ENCODE measurements at places on chromosomes 13 and 19.

- no peak for DNase-seq
Measured at GRCh38 chr19:8158411-8159074, 9.2 kb upstream of the FBN3 start.

GRCh38 chr19:47357788-47358680, 8.9 kb downstream of the DHX34 start:
- DNase-seq: no peak

GRCh38 chr13:78393286-78394142, 209.8 kb downstream of the POU4F1 start:
- DNase-seq: no peak

DNA sequence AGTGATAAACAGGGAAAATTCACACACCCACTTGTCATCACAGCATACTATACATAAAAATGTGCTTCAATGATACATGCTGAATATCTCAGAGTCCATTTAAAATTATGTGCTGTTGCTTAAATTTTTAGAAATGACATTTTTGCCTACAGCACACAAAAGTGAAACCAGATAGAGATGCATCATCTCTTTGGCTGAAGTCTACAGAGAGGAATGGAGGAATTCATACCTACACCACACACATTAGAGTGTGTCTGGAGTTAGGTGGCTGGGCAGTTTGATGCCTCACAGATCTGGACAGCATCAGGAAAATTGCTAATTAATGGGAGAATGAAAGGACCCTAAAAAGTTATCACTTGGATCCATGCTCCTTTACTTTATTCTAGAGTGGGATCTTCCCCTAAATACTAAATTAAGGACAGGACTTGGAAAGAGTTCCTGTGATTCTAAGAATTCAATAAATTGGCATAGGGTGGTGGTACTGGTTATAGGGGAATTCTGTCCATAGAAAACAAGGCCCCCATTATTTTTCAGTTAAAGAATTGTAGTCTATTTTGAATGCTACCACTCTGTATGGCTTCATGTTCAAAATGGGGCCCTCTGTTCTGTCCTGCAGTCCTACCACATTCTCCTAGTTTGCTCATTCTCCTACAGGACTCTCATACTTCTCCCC, 41.3 kb downstream of the RCBTB2 start:
- no peak for DNase-seq

DNA sequence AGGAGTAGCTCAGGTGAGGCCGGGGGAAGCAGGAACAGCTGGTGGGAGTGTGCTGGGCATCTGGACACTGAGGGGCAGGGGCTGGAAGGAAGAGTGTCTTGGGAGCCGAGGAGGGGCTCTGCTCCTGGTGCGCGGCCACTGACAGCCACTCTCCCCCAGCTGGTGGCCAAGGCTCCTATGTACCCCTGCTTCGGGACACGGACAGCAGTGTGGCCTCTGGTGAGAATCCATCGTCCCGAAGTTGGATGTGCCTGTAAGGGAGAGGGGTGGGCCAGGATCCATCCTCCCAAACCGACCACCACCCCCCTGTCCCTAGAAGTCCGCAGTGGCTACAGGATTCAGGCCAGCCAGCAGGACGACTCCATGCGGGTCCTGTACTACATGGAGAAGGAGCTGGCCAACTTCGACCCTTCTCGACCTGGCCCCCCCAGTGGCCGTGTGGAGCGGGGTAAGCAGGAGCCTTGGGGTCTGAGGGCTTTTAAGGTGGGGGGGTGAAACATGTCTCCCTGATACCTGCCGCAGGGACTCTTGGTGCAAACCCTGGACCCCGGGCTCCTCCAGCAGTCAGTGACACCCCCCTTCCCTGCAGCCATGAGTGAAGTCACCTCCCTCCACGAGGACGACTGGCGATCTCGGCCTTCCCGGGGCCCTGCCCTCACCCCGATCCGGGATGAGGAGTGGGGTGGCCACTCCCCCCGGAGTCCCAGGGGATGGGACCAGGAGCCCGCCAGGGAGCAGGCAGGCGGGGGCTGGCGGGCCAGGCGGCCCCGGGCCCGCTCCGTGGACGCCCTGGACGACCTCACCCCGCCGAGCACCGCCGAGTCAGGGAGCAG, 2.0 kb upstream of the USF2 start:
- no peak for DNase-seq

DNA sequence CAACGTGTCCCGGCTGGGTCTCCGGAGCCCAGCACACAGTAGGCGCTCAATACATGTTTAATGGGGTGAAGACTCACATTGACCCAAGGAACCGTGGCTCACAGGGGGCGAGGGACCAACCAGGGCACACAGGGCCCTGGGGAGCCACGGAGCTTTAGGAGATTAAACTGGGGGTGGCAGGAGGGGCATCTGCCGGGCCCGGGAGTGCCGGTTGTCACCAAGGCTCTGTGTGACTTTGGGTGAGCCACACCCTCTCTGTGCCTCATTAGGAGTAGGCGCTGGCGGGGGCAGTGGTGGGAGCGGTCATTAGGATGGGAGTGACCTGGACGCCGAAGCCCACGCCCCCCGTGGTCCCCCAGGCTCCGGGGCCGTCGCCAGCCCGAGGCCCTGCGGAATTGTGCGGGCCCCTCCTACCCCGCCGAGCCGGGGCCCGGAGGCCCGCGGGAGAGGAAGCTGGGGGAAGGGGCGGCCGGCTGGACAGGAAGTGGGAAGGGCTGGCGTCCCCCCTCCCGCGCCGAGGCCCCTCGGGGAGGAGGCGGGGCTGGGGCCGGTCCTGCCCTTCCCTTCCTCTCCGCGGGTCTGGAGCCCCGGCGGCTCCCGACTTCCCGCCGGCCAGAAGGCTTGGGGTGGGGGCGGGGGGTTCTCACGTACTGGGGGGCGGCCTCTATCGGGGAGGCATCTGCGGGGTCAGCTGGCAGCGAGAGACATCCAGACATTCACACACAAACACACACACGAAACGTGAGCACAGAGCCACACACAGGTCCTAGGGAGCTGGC, 1.8 kb upstream of the SSBP4 start:
- DNase-seq: no peak

- no peak for DNase-seq
Measured at GRCh38 chr13:21638319-21639282, 32.3 kb upstream of the FGF9 start.

GRCh38 chr13:89568276-89568675, 1779.2 kb upstream of the MIR17HG start:
- no peak for DNase-seq

GRCh38 chr13:91406619-91407018, 8.2 kb downstream of the GPC5 start:
- no peak for DNase-seq

DNA sequence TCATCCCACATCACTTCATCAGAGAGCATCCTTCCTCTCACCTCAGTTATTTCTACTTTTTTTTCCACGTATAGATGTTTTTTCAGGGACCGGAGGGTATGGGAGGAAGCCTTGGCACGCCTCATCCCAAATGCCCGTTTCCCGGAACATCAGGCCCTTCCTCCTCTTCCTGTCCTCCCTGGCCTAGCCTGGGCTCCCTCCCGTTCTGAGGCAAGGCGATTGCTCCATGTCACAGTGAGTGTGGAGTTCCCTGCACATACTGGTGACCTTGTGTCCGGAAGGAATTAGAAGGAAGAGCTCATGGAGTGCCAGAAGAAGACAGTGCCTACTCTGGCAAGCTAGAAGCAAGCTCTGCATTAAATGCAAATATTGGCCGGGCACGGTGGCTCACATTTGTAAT, 1.1 kb upstream of the ZNF627 start:
- no peak for DNase-seq

DNA sequence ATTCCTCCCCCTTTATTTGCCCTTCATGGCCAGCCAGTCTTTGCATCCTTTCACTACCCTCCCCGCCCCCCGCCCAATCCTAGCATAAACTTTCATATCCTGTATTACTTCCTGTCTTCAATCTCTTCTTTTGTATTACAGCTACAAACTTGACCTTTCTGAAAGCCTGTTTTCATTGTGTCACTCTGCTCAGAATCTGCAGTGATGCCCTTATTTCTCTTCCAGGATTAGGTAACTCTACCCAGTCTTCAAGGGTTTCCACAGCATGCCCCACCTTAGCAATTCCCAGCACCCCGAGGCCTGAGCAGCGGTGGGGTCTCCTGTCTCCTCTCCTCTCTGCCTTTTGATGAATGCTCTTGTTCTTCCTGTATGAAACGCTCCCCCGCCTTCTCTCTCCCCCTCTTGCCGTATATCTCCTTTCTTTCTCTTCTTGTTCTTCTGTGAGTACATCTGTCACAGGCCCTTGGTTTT, 145.6 kb downstream of the SHISA2 start:
- DNase-seq: no peak

Data from activated CD8-positive, alpha-beta memory T cell treated with anti-CD3 and anti-CD28 coated beads for 1 hour (primary cell).